Naive B cell (primary cell): ENCODE measurements at places on chromosomes 1 and 21. TPM values are rescaled to one million over a fixed set of nuclear protein-coding genes. Genes with fewer than 3 reads are reported as not detected.

- no peak for DNase-seq
Observed at GRCh38 chr1:23421753-23422240, 2.8 kb downstream of the TCEA3 start.

EIF4G3 gene
- 12.2 TPM for polyA plus RNA-seq

DNA sequence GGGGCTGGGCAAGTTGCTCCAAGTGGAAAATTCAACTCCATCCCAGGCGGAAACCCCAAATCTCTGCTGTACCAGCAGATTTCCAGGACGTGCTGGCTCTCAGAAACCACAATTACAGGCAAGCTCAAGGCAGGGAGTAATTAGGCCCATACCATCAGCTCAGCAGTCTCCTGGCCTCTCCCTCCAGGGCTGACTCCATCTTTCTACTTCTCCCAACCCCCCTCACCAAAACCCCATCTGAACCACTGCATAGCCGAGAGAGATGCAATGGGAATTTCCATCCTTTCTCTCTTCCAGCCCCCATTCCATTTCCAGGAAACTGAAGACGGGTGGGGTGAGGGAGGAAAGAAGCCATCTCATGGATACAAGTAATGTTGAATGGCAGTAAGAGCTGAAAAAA, 41.2 kb downstream of the ARHGEF11 start:
- no peak for DNase-seq

DNA sequence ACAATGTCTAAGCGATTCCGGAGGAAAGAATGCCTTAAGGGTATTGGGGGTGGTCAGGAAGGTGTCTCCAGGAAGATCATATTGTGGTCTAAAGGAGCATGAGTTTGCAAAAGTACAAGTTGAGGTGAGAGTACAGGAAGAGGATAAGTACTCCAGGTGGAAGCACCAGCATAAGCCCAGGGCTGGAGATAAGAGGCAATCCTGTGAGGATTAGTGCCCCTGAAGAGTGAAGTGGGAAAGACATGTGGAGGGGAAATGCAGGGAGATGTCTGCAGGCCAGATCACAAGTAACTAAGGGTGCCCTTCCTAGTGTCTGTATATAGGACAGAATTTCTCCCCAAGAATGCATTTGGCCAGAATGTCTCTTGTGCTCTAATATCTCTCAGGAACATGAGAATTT, 188.3 kb upstream of the DPT start:
- no peak for DNase-seq

CNTN2 gene
- polyA plus RNA-seq: not detected
